ENCODE measurements at places on chromosomes 5 and 9.
A peak's percentile ranks its signal among the peaks of the same experiment; 100 is the strongest.

GRCh38 chr9:130364619-130365322 lies 80.0 kb upstream of the ASS1 start:
- DNase-seq = no peak

GRCh38 chr9:21872696-21873095 lies 70.3 kb downstream of the MTAP start:
- no peak for DNase-seq

DNA sequence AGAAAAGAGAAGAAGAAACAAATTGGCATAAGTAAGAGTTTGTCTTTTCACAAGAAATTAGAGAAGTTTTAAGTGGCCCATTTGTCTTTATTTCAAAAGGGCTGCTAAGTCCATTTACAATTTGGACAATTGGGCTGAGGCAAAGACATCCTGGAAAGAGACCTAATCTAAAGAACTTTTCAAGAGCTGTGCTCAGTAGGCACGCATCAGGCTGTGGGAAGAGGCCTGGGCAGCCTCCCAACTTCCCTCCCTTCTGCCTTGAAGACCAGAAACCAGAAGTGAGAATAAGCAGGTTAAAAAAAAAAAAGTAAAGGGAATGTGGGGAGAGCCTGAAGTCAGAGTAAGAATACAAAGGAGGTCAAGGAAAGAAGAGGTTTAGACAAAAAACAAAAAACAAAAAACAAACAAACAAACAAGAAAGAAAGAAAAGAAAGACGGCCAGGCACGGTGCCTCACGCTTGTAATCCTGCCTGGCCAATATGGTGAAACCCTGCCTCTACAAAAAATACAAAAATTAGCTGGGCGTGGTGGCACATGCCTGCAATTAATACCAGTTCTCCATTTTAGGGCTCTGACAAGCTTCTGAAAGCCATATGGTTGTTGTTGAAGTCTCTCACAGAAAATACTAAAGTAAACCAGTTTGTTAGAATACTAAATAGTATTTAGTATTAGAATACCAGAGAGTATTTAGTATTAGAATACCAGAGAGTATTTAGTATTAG lies 48.0 kb upstream of the CEP78 start:
- DNase-seq = no peak

- no peak for DNase-seq
Measured at GRCh38 chr5:127428748-127429147, 88.7 kb upstream of the PRRC1 start.

GRCh38 chr5:147918101-147918685 lies 11.9 kb upstream of the C5orf46 start:
- DNase-seq = no peak

- DNase-seq = no peak
Measured at GRCh38 chr5:179533907-179534306, 16.4 kb upstream of the RUFY1 start.

DNA sequence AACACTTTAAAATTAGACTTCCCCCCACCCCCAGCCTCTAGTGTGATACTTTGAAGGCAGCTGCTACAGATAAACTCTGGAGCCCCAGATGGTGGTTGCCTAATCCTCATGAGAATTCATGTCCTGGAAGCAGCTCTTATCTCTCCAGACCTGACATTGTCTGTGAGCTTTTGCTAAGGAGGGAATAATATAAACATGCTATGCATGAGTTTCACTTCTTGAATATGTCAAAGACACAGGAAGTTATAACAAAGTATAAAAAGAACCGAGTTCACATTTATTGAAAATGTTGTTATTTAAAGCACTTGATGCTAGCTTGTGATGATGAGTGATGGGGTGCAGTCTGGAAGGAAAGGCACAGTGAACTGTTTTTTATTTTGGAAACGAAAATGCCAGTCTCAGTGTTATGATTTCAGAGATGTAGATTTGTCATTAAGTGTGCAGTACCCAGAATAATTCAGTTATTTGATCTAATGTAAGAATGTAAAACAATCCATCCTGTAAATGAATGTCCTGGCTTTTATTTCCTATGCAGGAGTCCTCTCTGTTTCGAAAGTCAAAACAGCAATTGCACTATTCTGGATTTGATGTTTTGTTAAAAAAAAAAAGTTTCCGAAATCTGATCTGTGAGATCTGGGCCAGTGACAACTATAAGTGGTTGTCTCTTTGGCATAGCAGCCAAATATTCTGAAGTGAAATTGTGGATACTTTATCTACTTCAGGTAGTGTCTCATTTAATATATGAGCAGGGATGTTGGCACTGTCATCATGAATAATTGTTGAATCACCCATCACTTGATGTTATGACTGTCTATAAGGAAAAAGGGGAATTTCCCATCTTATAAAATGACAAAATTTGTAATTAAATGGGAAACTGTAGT lies 77.0 kb downstream of the ZCCHC7 start:
- peak; percentile 62 for DNase-seq

DNA sequence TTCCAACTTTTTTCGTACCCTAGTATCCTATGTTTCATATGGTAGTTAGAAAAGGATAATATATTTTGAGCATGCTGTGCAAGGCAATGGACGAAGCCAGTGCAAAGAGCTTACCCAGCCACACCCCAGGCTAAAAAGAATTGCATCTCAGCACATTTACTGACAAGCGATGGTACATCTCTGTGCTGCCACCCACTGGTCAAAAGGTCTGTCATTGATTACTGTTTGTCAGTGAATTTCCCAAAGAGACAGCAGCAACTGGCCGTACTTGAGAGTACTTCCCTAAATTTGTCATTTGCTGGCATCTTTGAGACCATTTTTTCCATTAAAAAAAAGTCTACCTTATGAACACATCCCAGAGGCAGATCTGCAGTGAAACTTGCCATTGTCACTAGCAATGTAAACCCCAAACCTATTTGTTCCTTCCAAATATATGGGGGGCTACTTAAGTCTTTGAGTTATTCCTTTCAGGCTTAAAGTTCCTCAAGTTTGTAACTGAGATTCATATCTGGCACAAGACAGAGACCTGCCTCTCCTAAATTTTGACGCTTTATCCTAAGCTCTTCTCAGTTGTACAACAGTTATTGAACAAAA lies 184.3 kb downstream of the CTNND2 start:
- DNase-seq = peak; percentile 12

DNA sequence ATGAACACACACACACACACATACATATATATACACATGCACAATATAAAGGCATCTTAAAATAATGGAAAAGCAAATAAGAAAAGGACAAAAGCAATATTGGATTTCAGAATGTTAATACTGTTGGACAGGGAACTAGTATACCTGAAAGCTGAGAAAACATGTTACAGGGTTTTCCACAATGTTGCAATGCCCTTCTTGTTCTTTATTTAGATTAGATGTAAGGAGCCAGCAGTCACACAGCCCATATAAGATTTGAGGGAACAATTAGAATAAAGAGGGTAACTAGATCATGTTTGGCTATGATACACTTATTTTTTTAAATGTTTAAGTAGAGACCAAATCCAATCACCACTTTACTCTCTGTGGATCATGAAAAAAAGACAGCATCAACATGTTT lies 61.7 kb downstream of the SH3TC2 start:
- no peak for DNase-seq

- no peak for DNase-seq
Measured at GRCh38 chr5:60455589-60455988, 244.4 kb downstream of the DEPDC1B start.

GRCh38 chr5:151734064-151734408 lies 24.4 kb downstream of the ATOX1 start:
- DNase-seq = no peak

- no peak for DNase-seq
Measured at GRCh38 chr9:120299785-120300184, 280.2 kb downstream of the CDK5RAP2 start.

- no peak for DNase-seq
Measured at GRCh38 chr5:89253666-89254352, 370.8 kb upstream of the MEF2C start.

DNA sequence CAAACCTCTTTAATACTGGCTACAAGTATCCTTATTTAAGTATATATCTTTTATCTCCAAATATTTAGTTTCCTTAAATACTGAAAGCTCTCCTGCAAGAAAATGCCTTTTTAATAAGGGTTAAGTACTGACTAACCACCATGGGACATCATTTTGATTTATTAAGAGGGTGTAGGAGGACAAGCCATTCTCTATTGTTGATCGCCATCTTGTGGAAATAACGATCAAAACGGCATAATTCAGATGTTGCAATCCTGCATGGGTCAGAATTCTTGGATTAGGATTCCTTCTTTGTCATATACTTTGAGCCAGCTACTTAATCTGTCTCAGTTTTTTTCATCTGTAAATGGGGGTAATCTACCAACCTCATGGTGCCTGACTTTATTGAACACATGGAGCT lies 28.7 kb upstream of the C5orf46 start:
- DNase-seq = no peak

GRCh38 chr9:71614409-71615010 lies 153.8 kb downstream of the CEMIP2 start:
- no peak for DNase-seq

- no peak for DNase-seq
Measured at GRCh38 chr5:43123887-43124286, 3.2 kb downstream of the ZNF131 start.

- DNase-seq = no peak
Measured at GRCh38 chr5:2634399-2635176, 116.9 kb downstream of the IRX2 start.

GRCh38 chr5:87400305-87400899 lies 12.3 kb downstream of the CCNH start:
- DNase-seq = no peak

DNA sequence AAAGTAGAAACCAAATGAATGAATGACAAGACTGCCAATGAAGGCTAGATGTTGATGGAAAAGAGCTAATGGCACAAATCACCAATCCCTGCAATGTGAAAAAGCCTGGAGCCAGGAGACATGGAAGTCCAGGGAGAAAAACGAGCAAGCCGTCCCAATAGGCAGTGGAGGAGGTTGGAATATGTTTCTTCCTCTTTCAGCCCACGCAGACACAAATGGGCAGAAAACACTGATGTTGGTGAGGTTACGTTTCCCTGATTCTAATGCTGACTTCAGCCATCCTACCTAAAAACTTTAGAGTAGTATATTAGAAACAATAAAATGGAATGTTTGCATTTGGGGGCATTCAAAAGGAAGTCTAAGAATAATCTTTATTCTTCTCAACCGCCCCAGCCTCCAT lies 23.9 kb upstream of the KIF2A start:
- no peak for DNase-seq

GRCh38 chr5:61582205-61582820 lies 250.3 kb downstream of the ZSWIM6 start:
- DNase-seq = no peak

- no peak for DNase-seq
Measured at GRCh38 chr9:125460883-125461635, 199.4 kb downstream of the GAPVD1 start.

DNA sequence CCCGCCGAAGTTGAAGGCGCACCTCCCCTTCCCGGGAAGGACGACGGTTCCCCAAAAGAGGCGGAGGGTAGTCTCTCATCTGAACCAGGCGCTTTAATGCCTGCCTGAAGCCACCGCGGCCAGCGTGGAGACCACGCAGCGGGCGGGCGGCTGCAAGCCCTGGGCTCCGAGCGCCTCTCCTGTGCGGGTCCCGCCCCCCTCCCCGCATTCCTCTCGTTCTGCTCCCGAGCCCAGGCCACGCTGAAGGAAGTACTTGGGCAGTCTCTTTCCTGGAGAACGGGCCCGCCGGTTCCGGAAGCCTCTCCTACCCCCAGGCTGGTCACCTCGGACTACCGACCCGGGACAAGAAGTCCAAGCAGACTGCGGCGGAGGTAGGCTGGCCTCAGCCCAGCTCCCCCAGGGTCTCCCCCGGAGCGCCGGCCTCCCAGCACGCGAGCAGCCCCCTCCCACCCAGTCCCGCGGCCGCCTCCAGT lies 571 bp downstream of the PPIC start:
- DNase-seq = no peak

GRCh38 chr5:89904442-89904841 lies 505.1 kb downstream of the CETN3 start:
- DNase-seq = no peak

GRCh38 chr5:6365142-6365976 lies 13.0 kb downstream of the MED10 start:
- DNase-seq = no peak

GRCh38 chr5:111774525-111774924 lies 17.5 kb upstream of the NREP start:
- no peak for DNase-seq

GRCh38 chr5:133114166-133114932 lies 62.5 kb downstream of the HSPA4 start:
- no peak for DNase-seq

DNA sequence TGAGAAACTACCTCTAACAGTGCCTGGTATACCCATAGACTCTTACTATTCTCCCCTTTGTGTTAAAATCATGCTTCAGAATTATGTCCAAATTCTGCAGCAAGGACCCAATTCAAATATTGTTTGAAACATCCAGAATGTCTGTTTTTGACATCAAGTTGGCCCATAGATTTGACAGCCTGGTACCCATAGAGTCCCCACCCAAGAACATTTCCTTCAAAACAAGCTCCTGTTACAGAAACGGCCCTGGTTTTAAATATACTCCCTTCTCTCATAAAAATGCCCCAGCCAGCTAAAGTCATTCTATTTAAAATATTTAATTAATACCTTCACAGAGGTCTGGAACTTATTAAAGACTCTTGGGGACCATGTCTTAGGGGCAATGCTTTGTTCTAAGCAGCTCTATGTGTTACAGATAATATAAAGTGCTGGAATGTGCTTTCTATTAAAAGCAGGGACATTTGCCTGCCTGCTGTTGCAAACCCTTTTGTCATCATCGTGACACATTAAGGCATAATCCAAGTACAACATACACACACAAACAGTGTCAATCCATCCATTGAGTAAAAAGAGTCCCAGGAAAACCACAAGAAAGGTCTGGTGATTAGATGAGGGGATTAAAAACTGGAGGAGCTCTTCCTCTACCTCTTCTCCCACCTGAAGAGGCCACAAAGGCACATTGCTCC lies 321.7 kb downstream of the MLLT3 start:
- no peak for DNase-seq

DNA sequence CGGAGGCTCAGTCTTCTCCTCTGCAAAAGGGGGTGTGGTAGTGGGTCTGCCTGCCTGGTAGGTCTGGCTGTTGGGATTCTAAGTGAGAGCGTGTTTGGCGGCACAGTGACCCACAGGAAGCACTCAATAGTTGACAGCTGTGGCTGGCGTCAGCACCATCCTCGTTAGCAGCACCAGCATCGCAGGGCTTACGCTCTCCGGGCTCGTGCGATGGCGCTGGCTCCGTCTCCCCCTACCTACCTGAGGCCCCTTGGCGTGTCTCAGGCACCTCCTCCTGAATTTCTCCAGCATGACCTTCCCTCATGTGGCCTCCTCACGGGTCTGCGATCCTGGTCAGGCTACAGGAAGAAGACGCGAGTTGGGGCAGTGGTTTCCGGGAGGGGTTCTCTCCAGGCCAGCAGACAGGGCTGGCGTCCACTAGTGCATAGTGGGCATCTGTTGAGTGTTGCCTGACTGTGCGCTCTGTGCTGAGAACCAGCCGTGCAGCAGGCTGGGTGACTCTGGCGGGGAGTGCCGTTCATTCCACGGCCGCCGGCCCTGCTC lies 66.9 kb downstream of the HMCN2 start:
- DNase-seq = no peak
